ENCODE measurements at places on chromosomes 5 and 9. TPM values are rescaled to one million over a fixed set of nuclear protein-coding genes. Genes with fewer than 3 reads are reported as not detected.

Gene NRG2
- total RNA-seq: 0.08 TPM

Gene ANKRD31
- 0.58 TPM for total RNA-seq

DNA sequence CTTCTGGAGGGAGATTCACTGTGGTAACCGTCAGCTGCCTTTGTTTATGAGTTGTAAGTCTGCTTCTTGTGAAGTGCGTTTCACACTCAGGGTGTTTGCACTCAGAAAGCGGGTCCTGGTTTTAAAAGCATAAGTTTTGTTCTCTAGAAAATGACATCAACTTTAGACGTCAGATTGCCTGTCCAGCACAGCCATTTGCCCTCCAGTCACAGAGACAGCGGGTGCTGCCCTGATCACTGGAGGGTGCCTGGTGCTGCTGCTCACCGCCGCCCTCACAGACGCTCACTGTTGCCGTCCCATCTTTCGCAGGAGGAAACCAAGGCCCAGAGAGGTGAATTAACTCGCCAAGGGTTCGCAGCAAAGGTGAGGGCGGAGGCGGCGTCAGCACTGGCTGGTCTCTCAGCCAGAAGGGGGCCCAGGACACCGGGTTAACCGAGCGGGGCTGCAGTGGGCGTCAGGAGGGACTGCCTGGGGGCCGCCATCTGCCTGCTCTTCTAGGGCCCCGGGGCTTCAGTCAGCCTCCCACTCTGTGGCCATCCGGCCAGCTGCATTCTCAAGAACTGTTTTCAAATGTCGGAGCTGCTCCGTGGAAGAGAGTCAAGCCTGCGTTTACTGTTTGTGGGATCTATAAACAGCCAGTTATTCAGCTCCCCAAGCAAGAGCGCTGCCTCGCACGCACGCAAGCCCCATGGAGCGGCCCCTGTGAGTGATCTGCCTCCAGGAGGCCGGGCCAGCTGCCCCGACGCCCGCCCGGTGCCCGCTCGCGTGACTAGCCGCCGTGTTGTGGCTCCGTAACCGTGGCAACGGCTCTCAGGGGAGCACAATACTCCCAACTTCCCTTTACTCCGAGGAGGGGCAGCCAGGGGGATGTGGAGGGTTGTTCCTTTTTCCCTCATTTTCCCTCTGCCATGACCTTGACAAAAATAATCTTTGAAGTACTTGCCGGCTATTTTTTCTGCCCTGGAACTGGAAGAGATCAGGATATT lies 43.4 kb upstream of the EXOC3 start:
- peak; percentile 66 for DNase-seq
- peaks cover 21% of the 10 kb centered on the region for H3K4me1 ChIP-seq
- H3K4me3 ChIP-seq: peak overlapping the region; percentile 63
- H3K27me3 ChIP-seq: no peaks in the 10 kb centered on the region
- H3K36me3 ChIP-seq: peaks cover 41% of the 10 kb centered on the region

Gene ZNF608
- total RNA-seq: not detected

Gene SH3PXD2B
- 0.28 TPM for total RNA-seq

GRCh38 chr5:128708841-128709240 lies 170.8 kb upstream of the FBN2 start:
- H3K27me3 ChIP-seq: no peaks in the 10 kb centered on the region
- no peaks in the 10 kb centered on the region for H3K4me1 ChIP-seq

DNA sequence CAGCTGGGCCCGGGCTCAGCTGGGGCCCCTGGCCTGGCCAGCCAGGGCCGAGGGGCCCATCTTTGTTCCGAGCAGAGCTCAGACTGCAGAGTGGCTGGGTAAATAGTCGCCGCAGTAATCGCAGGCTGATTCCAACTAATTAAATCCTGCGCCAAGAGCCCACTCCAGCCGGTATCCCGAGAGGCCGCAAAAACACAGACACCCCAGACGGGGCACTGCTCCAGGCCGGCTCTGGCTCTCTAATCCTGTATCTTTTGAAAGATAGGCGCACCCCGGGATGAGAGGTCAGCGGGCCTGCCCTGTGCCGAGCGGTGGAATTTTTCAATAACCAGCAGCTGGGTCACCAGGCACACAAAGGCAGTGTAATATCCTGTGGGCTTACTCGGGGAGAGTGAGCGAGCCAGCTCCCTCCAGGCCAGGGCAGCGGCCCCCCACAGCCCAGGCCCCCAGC lies 57.7 kb downstream of the LMX1B start:
- H3K4me3 ChIP-seq: no peak overlapping the region
- H3K27ac ChIP-seq: no peak overlapping the region
- H3K27me3 ChIP-seq: peaks cover 50% of the 10 kb centered on the region
- no peak for DNase-seq
- H3K4me1 ChIP-seq: peaks cover 5% of the 10 kb centered on the region

Gene NMUR2
- not detected for total RNA-seq

DNA sequence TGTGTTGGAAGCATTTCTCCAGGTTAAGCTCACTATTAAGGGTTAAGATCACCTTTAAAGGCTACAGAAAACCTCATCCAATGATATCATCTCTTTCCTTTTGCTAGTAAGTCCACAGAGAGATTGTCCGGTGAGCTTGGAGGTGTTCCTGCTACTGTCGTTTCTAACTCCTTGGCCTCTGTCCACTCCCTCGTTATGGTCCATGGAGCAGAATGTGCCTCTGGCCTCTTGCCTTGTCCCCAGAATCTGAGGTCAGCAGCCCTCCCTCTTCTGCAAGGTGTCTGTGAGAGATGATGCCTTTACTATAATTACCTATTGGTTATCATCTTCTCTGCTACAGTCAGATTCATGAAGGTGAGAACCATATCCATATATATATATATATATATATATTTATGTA lies 15.0 kb downstream of the ORM2 start:
- peaks cover 58% of the 10 kb centered on the region for H3K36me3 ChIP-seq
- no peak for DNase-seq
- no peaks in the 10 kb centered on the region for H3K27me3 ChIP-seq
- no peak overlapping the region for H3K27ac ChIP-seq

- DNase-seq: no peak
- H3K4me3 ChIP-seq: no peak overlapping the region
- H3K4me1 ChIP-seq: no peaks in the 10 kb centered on the region
- no peaks in the 10 kb centered on the region for H3K27me3 ChIP-seq
Observed at GRCh38 chr9:114164191-114164794, 9.0 kb downstream of the COL27A1 start.

DNA sequence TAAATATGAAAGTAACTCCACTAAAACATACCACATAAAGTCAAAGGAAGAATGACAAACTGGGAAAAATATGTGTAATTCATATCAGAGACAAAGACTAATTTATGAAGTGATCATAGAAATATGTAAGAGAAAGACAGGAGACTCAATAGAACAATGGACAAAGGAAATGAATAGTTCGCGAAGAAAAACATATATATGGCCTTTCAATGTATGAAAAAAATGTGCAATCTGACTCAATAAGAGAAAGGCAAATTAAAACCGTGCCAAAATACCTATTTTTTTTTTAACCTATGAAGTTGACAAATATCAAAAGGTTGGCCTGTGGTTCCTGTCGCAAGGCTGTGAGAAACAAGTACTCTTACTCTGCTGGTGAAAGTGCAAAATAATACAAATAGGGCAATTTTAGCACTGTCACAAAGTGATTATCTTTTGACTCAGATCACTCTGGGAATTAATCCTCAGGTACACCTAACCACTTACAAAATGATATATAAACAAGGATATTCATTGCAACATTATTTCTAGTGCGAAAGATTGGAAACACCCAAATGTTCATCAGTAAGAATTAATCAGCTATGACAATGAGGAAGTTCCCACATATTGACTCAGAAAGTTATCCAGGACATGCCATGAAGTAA lies 3.7 kb downstream of the C9 start:
- no peak overlapping the region for H3K27ac ChIP-seq
- H3K36me3 ChIP-seq: no peaks in the 10 kb centered on the region
- no peak overlapping the region for H3K4me3 ChIP-seq

Measured in activated naive CD8-positive, alpha-beta T cell treated with anti-CD3 and anti-CD28 coated beads, Interleukin-2, amount 10 ng/mL, durations not matched to agents 7 days and 5 days (primary cell).